ENCODE measurements at places on chromosomes 3 and 15.

DNA sequence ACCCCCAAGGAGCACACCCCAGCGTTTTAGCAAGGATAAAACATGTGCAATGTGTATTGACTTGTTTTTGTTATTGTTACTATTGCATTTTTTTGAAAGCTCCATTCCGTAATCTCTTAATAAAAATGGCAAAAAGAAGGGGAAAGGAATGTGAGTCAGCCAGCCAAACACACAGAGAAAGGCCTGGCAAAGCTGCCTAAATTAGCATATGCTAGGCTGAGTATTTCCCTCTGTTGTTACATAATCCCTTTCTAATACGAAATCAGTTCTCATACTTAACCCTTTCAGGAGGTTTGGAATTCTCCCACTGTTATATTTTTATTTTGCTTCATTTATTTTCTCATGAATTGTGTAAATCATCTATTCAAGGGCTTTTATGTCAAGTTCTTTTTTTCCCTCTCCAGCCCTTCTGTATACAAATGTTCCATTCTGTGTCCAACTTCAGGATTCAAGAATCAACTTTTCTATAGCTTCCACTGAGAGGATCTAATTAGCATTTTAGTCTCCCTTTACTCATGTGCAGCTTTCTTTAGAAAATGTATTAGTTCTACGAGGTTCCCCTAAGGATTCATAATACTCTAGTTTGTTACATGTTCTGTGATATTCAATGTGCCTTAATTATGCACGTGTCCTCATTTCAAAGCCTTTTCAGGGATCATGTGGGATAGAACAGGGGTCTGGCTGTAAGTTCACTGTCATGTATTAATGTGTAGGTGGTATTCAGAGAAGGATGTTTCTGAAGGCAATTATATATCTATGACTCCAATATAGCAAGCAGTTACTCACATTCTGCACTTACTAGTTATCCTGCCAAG is 9.2 kb downstream of the CADM2 start:
- no peak for DNase-seq

- no peak for DNase-seq
Measured at GRCh38 chr3:114221165-114221880, 16.1 kb downstream of the ZNF80 start.

DNA sequence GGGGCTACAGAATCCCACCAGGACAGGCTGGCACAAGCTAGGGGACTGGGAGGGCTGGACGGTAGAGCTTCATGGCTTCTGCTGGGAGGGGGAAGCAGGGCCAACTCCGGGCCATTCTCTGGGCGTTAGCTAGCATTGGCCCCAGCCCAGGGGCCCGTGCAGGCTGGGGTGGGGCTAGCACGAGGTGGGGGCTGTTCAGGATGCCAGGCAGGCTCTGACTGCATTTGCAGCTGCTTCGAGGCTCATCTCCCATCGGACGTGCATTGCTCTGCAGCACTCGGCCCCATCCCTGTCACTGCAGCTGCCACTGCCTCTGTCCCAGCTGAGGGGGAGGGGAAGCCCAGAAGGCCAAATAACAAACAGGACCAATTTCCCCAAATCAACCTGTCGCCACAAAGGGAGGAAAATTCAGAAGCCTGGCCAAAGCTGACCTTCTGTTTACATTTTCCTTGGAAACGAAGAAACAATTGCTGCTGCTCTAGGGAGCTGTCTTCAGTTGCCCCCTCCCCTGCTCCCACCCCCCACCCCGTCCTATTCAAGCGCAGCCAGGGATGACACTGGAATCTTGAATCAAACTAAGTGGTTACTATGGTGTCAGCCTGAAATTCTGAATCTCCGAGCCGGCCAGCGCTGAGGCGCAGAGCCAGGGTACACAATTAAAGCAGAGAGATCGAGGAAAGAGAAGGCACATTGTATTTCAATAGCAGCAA is 138.8 kb upstream of the PRR20G start:
- no peak for DNase-seq

GRCh38 chr15:38069511-38070011 is 135.1 kb downstream of the TMCO5A start:
- DNase-seq, result no peak

GRCh38 chr3:157117206-157117605 is 42.7 kb downstream of the CCNL1 start:
- no peak for DNase-seq

DNA sequence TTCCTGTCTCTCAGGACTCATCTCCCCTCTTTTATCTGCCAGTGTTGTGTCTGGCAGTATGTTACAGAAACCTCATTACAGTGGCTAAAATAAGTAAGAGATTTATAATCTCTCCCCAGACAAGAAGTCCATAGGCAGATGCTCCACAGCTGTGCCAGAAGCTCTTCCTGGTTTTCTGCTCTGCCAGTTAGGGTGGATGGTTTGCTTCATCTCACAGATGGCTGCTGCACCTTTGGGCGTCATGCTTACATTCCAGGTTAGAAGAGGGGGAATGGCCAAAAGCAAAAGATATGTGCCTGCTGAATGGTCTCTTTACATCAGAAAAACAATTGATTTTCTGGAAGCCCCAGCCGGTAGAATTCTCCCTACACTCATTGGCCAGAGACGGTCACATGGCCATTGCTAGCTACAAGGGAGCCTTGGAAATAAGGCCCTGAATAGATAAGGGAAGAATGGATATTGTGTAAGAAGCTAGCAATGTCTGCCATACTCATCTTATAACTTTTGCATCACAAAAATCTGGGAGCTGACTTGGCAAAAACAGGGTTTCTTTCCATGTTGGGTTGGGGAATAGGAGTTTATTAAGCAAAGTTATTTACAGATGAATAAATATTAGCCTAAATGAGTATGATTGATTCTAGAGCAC is 91.1 kb downstream of the PDCD6IP start:
- DNase-seq, result no peak

DNA sequence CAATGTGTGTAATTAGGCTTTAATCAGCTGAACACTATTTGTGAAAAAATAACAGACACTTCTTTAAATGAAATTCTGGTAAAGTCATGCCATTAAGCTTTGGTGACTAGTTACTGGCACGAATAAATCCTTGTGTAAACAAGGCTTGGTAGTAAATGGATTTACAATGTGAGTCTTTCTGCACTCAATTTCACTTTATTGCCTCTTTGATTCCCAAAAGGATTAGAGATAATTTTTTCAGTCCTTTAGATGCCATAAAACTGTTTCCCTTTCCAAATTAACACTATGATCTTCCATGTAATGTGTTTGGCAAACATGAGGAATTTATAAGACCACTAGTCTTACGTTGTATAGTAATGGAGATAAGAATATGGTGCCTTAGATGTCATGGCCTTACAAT is 339.5 kb upstream of the DNAJC19 start:
- DNase-seq, result no peak

DNA sequence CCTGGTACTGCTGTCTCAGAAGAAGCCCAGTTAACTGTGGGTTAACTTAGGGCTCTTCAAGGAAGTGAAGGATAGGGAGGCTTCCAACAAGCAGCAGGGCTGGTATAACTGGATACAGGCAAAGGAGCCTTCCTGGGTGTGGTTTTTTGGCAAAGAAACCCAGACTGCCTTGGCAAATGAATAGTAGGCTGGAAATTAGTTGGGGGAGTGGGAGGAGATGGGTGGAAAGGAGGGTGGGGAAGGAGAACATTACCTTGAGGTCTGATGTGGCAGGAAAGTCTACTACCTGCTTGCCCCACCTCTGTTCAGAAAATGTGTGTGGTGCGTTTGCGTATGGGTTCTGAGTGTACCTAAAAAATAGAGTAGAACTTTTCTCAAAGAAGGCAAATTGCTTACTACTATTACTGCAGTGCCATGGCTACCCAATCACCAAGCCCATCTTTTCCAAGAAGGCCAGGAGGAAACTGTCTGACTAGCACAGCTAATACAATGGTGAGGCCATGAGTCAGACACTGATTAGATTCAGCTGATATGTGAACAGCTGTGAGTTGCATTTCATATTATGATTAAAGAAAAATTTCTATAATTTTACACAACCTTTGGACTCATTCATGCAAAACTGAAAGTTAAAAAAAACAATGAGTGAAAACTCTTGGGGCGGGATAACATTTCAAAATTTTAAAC is 55.2 kb downstream of the SPTSSB start:
- DNase-seq, result no peak

DNA sequence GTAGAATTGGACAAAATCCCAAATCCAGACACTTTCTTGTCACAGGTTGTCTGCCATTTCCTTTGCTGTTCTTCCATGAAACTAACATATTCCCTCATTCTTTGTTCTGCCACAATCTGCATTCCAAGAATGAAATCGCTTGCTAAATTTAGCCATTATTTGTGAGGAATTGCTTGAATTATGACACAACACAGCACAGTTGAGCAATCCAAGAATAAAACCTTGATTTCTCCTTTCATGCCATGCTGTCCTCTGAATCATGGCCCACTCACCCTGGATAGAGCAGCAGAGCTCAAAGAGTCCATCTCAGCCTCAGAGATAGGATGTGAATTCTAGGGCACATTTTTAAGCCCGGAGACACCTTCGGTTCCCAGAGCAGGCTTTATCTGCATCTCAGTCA is 35.2 kb upstream of the GREM1 start:
- DNase-seq, result no peak

DNA sequence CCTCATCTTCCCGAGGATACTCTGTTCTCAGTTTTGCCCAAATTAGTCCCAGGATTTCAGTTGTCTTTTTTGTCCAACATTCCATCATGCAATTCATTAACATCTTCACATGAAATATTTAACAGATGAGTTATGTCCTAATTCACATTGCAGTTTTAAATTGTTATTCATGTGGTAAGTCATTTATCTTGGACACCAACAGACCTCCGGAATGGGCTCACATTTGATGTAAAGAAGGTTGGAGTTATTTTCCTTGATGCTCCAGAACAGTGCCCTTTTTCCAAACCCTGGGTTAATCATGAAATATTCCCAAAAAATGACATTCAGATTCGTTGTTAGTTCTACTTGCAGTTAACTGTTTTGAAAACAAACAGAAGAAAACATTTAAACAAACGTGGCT is 32.8 kb upstream of the LRTM1 start:
- no peak for DNase-seq

DNA sequence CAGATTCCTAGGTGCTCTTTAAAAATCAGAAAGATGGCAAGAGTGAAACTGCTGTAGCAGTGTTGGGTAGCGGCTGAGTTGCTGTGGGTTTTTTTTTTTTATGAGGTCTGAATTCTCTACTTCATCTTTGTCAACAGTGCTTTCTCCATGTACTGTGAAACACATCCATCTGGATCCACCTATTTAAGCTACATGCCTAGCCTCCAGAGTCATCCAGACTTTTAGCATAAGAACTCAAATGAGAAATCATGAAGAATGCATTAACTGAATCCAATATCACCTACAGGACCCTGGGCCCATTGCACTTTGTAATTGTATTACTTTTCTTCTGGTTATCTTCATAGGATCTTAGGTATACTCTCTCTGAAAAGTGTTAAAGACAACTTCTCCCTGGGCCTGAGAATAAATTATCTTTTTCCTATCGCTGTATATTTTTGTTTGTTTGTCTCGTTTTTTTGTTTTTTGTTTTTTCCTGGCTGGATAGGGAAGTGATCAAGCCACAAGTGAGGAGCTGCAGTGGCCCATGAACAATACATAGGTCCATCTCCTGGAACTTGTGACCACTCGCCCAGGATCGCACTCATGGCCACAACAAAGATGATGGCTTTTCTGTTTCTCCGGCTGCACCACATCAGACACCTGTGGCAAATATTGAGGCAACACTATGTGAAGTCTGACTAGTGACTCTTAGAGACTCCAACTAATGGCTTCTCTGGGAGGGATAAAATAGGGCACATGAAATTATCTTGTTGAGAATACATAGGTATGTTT is 609.9 kb upstream of the AGTR1 start:
- no peak for DNase-seq

DNA sequence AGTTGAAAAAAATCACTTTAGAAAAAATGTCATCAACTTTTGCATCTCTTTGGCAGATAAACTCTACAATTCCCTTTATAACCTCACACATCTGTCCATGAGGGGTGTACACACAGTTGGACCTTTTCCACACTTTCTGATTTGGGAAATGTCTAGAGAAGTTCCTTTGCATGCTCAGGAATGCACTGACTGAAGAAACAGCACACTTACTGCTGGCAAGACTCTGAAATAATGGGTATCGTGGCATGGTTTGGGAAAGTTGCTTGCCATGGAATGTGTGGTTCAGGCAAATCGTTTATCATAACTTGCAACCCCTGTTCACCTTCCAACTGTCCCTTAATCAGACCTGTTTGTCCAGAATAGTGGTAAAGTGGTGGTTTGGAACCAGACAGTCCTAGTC is 135.3 kb upstream of the TGFBR2 start:
- no peak for DNase-seq

DNA sequence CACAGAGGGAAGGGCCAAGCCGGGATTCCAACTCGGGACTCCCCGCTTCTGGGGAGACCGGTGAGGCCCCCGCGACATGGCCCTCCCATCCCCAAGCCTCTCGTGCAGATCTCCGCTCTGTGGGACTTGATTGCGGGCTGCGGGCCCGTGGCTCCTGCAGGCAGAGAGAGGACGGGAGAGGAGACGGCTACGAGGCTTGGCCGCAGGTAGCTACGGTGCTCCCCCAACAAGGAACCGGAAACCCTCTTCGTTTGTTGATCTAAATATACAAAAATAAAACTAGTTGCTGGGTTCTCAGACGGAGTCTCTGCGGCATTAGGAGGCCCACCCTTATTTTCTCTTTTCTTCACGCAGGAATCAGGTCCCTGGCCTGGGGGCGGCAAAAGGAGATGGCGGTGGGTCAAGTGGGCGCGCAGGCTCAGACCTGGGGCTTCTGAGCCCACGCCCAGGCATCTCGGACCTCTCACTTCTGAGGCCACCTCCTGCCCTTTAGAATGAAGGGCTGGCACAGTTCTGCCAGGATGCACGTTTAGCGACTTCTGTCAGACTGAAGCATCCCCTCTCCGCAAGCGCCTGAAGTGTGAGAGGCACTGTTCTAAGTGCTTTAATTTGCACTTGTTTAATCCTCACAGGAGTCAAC is 10.9 kb downstream of the GNB5 start:
- DNase-seq, result peak; percentile 89

GRCh38 chr3:141643391-141643790 is 94.7 kb upstream of the RNF7 start:
- no peak for DNase-seq

All from CD8-positive, alpha-beta T cell (primary cell).